HAP-1 (cell line): ENCODE measurements at places on chromosomes 1 and 21.
A peak's percentile ranks its signal among the peaks of the same experiment; 100 is the strongest.

DNA sequence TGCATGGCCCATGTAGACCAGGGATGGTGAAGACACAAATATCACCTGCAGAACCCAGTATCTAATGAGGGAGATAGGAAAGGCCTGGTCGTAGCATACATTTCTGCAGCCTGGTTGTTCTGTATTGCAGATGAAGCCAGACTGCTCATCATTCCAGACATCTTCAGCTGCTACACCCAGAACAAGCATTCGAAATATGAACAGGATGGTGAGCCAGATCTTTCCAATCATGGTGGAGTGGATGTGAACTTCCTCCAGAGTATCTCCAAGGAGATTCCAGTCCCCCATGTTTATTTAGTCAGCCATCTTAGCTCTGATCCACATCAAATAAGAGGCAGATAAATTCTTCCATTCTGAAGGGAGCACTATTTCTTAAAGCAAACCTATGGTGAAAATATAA is 2.7 kb upstream of the MYCBP start:
- DNase-seq: no peak

GRCh38 chr1:204127597-204128242 is 24.1 kb downstream of the ETNK2 start:
- DNase-seq: peak; percentile 81

GRCh38 chr1:203557390-203557789 is 63.4 kb downstream of the OPTC start:
- no peak for DNase-seq

GRCh38 chr1:212760126-212760823 is 31.3 kb downstream of the NSL1 start:
- no peak for DNase-seq

GRCh38 chr1:244941121-244941520 is 76.8 kb upstream of the HNRNPU start:
- DNase-seq: no peak

- DNase-seq: no peak
These were observed 27.0 kb upstream of the IL12RB2 start for GRCh38 chr1:67280696-67281095.

DNA sequence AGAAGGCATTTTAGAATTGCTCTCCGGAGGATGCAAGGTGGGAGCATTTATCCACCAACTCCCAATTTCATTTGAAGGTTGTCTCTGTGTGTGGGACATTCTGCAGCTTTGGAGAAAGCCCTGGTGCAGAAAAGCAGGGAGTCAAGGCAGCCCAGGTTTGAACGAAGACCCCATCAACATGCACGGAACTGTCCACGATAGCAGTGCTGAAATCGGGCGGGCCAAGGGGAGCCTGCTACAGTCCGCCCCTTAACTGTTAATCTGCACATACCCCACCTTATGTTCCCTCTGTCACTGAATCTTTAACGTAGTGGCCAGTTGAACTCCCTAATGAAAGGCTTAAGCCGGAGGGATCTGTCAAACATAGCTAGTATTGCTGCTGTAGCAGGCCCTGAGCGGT is 68.8 kb upstream of the C1orf174 start:
- no peak for DNase-seq

- DNase-seq: no peak
These were observed 55.4 kb downstream of the ARHGEF10L start for GRCh38 chr1:17594690-17595601.

DNA sequence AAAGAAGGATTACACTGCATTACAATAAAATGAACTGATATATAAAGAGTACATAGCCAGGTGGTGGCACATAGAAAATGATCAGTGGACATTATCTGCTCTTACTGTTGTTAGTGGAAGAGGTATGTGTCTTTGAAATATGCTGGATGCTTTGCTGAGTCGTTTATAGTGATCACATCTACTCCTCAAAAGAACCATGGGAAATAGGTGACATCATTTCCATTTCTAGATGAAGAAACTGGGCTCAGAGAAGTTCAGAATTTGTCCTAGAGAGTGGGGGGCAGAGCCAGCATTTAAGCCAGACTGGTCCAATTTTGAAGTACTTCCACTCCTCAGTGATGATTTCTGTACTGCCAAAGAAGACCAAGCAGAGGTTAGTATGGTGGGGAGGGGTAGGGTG is 34.0 kb upstream of the BACH1 start:
- DNase-seq: no peak

GRCh38 chr1:42504535-42505128 is 41.5 kb downstream of the CCDC30 start:
- no peak for DNase-seq

- DNase-seq: peak; percentile 39
These were observed 14.5 kb upstream of the ERRFI1 start for GRCh38 chr1:8040586-8040985.

DNA sequence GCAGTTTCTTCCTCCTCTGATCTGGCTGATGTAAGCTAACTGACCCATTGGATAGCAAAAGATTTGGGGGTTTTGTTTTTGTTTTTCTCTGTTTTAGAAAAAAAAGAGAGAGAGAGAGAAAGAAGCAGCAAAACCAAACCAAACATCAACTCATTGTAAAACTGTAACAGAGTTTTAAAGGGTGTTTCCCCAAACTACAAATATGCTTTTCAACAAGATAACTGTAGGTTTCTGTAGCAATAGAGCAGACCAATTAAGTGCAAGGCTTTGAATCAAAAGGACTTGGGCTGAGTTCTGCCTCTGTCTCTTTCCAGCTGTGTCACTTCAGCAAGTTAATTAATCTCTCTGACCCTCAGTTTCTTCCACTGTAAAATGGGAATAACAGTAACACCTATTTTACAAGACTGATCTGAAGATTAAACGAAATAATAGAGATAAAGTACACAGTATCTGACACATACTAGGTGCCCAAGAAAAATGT is 44.5 kb downstream of the RRAGC start:
- DNase-seq: no peak

GRCh38 chr1:186189156-186189555 is 185.9 kb downstream of the TPR start:
- no peak for DNase-seq

- no peak for DNase-seq
These were observed 46.0 kb upstream of the LRIG2 start for GRCh38 chr1:113027007-113027406.

DNA sequence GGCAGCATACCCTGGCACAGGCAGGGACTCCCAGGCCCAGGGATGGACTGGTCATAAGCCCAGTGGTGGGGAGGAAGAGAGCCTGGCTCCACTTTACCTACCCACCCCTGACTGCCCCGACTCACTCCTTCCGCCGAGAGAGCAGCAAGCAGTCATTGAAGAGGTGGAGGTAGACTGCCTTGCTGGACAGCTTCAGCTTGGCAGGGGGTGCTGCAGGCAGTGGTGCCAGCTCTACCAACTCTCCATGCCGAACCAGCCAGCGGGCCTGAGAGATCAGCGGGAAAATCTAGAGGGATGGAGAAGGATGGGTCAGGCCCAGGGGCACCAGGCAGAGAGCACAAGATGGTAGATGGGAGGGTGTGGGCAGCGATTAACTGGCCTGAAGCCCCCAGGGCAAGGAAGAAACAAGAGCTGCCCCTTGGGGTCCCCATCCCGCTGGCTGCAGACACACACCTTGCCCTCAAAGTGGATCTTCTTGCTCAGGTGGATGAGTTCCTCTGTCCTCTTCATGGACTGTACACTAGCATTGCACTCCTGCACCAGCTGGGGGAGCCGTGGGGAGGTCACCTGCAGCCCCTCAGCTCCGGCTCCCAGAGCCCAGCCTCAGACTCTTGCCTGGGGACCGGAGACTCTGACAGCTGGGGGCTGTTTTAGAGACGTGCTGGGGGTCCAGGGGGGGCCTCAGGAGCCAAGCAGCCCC is 7.7 kb downstream of the ARHGEF19 start:
- DNase-seq: no peak

DNA sequence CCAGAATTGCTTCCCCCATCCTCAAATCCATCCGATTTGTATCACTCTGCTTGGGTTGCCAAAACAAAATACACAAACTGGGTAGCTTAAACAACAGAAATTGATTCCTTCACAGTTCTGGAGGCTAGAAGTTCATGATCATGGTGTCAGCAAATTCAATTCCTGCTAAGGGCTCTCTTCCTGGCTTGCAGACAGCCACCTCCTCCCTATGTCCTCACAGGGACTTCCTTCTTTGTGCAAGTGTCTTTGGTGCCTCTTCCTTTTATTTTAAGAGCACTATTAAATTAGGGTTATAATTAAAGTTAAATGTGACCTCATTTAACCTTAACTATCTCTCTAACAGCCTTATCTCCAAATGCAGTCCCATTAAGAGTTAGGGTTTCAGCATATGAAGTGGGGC is 112.8 kb downstream of the PLPP3 start:
- no peak for DNase-seq

DNA sequence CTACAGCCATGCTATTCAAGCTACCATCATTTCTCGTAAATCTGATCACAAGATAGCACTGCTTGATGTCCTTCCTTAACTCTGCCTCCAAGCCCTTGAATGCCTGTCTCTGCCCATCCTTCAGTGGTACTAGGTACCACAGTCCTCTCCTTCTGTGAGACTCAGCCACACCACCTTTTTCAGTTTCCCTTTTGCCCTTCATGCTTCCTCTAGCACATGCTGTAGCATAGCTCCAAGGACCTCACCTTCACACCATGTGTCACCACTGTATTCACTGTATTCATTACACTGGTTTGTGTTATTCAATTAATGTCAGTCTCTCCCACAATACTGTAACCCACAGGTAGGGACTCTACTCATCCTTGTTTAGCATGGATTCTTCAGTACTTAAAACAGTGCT is 8.0 kb upstream of the TP53BP2 start:
- no peak for DNase-seq

- no peak for DNase-seq
These were observed 14.8 kb downstream of the IL6R start for GRCh38 chr1:154419620-154420571.

DNA sequence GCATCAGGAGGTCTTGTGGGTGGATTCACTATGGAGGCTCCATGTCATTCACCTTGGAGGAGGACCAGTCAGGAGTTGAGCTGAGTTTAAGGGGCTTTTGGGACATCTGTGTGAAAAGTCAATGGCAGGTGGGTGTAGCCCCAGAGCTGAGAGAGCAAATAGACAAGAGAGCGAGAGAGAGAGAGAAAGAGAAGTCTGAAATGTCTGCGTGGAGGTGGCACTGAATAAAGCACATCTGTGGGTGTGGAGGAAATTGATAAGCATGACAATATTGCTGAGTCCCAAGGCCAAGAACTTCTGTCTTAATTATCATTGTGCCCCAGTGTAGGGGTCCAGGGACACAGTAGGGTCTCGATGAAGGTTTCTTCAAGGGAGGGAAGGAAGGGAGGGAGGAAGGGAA is 79.5 kb upstream of the VAMP3 start:
- no peak for DNase-seq

- DNase-seq: no peak
These were observed 34.5 kb downstream of the RAB3B start for GRCh38 chr1:51955797-51956527.

DNA sequence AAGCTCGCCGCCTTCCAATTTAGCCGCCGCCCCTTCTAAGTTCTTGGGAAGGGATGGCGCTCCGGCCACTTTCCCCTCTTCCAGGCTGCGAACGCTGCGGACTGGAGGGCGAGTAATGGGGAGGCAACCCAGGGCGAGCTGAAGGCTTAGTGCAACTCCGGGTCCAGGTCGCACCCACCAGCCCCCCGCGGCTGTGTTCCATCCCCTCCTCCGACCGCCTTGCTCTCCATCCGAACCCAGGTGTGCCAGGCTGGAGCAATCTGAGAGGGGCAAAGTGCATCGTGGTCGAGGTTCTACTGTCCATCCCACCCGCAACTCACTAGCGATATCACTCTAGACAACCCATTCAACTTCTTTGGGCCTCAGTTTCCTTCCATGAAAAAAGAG is 13.4 kb downstream of the PAX7 start:
- no peak for DNase-seq

- no peak for DNase-seq
These were observed 20.5 kb downstream of the HIVEP3 start for GRCh38 chr1:41898191-41898713.

- peak; percentile 23 for DNase-seq
These were observed 15.5 kb downstream of the FYB2 start for GRCh38 chr1:56803561-56804156.

- no peak for DNase-seq
These were observed 2.7 kb downstream of the RGL1 start for GRCh38 chr1:183807549-183808168.

- DNase-seq: no peak
These were observed 15.8 kb upstream of the CDCA8 start for GRCh38 chr1:37676281-37677142.

GRCh38 chr1:66860529-66860928 is 59.5 kb upstream of the INSL5 start:
- DNase-seq: no peak

DNA sequence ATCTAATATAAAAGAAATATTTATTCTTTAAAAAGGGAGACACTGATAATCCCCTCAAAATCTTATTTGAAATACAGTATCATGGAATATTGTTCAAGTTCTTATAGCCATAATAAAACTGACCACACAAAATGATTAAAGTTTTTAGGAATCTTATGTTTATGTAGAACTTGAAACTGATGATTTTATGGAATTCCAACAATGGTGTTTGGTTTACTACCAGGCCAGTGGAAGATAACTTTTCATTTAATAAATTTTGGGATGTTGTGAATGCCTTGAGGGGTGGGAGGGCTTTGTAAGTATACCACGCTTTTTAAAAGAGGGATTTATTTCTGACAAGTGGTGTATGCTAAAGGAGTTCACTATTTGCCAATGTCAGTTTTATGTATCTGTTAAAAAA is 87.7 kb downstream of the RAB3GAP2 start:
- DNase-seq: no peak

GRCh38 chr1:204959374-204959773 is 83.6 kb upstream of the CNTN2 start:
- no peak for DNase-seq

DNA sequence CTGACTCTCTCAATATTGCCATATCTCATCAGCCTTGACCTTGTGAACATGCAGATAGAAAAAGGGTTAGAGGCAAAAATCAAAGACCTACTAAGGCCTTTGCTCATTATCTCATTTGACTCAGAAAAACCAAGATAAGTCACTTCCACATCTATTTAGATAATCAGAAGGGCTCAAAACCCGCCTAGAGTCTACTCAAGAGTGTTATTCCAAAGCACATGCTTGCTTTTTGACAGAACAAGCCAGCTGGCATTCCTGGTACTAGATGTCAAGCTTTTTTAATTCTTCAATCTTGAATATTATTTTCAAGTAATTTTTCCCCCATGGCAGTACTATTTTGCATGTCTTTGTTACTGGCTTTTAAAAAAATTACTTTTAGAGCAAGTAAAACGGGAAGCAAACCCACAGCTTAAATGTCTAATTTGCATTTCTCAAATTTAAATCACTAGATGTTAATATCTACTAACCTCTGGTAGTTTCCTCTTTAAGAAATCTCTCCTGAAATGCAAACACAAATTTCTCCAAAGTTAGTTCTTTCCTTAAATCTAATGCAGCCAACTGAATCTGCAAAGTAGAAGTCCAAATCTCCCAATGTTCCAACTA is 51.5 kb downstream of the APP start:
- no peak for DNase-seq
